NCI-H1105 (cell line): ENCODE measurements at places on chromosomes 5 and 9.

GRCh38 chr5:67290655-67291054, 94.1 kb upstream of the CD180 start:
- DNase-seq: no peak

DNA sequence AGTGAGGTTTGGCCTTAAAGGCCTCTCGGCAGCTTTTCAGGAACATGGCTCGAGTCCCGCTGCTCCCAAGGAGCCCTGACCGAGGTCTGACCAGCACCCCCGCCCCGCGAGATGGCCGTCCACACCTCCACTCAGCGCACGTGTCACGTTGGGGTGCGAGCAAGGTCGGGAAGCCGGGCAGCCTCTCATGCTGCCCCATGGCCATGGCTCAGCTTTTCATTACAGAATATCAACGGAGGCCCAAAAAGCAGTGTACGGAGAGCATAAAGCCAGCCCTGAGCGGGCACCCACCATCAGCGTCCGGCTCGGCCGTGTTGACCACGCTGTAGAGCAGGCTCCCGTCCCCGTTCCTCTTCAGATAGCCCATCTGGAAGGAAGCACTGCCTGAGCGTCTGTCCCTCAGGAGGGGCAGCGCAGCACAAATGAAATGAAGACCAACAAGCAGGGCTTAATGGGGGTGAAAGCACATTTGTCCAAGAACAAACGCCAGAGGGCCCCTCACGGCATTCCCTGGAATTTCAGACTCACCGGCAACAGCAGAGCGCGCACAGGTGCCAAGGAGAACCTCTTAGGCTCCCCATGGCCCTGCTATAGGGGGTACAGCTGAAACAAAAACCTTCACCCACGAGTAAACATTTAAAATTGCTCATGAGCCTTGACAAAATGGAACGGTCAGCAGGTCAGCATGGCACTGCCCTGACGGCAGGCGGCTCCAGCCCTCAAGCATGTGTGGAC, 11.6 kb downstream of the BRD9 start:
- DNase-seq: no peak

DNA sequence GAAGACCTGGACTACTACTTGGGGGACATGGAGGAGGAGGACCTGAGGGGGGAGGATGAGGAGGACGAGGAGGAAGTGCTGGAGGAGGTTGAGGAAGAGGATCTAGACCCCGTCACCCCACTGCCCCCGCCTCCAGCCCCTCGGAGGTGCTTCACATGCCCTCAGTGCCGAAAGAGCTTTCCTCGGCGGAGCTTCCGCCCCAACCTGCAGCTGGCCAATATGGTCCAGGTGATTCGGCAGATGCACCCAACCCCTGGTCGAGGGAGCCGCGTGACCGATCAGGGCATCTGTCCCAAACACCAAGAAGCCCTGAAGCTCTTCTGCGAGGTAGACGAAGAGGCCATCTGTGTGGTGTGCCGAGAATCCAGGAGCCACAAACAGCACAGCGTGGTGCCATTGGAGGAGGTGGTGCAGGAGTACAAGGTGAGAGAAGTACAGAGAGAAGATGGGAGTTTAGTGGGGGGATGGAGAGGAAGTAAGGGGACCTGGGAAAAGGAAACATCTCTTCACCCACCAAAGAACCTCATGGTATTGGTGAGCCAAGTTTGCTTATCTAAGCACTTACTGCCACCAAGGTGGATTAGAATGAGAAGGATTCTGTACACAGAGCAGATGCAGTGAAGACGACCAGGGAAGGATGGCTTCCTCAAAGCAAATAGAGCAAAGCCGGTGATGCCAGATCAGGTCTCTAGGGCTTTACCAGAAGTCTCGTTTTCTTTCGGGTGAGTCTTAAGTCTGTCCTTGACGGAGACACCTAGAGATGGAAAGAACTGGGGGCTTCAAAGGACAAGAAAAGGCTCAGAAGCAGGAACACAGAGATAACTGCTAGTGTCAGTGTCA, 1.5 kb downstream of the TRIM41 start:
- DNase-seq: no peak

DNA sequence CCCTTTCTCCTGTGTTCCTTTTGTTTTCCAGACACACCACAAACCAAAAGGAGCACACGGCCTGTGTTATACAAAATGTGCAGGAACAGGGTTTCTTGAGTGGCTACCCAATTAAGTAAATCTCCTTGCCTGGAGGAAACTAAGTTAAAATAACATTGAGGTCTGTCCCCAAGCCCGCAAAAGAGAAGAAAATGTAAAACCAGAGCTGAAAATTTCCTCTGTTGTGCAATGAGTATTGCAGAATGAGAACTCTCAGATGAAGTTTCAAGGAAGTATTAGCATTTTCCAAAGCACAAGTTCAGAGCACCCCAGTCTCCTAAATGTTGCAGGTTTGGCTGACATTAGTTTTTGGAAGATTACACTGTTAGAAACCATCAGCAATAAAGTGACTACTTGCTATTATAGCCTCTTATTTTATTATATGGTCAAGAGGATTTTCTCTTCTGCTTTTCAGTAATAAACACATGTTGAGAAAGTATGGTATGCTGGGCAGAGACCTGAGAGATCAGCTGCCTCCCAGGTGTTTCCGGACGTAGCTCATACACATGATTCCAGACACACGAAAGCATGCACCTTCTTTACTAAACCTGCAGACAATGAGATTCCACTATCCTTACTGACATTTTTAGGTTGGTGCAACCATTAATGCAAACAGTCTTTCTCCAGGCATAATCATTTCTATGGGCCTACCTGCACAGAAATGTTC, 161.3 kb downstream of the SNCAIP start:
- DNase-seq: no peak

GRCh38 chr9:131439224-131439623, 45.3 kb downstream of the PRRC2B start:
- no peak for DNase-seq
